Lower leg skin (tissue), 4 donors: ENCODE measurements at places on chromosomes 16 and 17. TPM values are rescaled to one million over a fixed set of nuclear protein-coding genes. Genes with fewer than 3 reads are reported as not detected.
A peak's percentile ranks its signal among the peaks of the same experiment; 100 is the strongest.

DNA sequence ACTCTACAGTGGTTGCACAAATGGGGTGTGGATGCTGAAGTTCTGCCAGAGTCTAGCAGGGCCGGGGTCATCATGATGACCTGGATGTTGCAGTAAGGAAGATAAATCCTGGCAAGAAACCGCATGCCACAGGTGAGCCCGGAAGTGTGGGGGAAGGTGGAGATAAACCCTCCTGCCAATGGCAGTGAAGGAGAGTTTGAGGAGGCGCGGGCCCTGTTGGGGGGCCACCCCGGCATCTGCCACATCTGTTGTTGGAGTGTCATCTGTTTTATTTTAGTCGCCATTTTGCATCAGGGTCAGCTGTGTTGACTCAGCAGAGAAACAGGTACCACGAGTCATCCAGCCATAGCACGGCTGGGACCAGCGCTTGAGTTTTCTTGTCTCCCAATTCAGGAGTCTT lies 173.8 kb upstream of the CHMP6 start:
- DNase-seq, result peak; percentile 61

- DNase-seq, result peak; percentile 89
These were observed 643 bp downstream of the HSDL1 start for GRCh38 chr16:84144209-84144858.

GRCh38 chr16:56373003-56373402 lies 52.3 kb downstream of the AMFR start:
- no peak for DNase-seq

GRIN2A gene
- 0.30 TPM for total RNA-seq

RAMP2 gene
- 11.6 TPM for total RNA-seq

- no peak for DNase-seq
These were observed 17.6 kb upstream of the CCDC182 start for GRCh38 chr17:57762452-57763395.

TMEM98 gene
- 13.3 TPM for total RNA-seq
